Right ventricle myocardium inferior (tissue), 1 donor: ENCODE measurements at places on chromosomes 2 and 18.

GRCh38 chr18:59966913-59967312 lies 67.1 kb downstream of the PMAIP1 start:
- DNase-seq, result no peak

- DNase-seq, result no peak
Observed at GRCh38 chr2:97840198-97840597, 126.8 kb downstream of the ZAP70 start.

DNA sequence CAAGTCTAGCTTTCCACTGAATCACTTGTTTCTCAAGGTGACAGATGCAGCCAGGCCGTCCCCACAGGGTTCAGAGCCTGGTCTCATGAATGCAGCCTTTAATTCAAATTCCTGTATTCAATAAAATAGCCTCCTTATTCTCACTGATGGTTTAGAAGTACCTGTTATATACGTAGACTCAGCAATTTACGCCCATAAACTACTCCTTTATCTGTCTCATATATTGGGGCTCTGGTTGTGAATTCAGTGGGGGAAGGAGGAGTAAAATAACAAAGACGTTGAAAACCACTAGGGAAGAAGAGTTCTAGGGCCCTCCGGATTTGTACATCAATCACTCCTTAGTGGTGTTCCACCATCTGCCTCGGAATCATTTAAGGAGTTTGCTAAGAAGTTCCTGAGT lies 1.7 kb downstream of the OBSL1 start:
- DNase-seq, result no peak

- no peak for DNase-seq
Observed at GRCh38 chr2:217154923-217155322, 295.1 kb upstream of the TNP1 start.

- no peak for DNase-seq
Observed at GRCh38 chr2:38690499-38691420, 24.8 kb downstream of the GALM start.

DNA sequence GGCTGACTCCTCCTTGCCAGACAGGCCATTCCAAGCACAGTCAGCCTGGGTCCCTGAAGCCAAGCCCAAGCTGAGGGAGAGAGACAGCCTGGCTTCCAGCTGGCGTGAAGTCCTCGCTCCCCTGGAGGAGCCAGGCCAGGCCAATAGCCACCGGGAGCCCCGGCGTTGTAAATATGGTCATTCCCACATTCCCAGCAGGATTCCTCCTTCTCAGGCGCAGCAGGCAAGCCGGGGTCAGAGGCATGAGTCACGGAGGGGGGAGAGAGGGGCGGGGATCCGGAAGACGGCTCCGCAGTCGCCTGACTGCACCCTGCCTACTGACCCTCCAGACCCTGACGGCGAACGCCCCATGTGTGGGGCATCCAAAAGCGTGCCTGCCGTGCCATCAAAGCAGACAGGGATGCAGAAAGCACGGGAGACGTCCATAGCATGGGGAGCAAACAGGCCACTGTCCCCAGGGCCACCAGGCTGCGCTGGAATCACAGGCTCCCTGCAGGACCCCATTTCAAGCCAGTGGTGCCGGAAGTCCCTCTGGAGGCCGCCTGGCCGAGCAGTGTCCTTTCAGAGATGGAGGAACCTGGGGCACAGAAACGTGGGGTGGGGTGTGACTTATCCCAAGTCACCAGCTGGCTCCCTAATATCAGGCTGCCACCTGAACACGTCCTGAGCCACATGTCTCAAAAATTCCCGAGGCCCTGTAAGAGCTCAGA lies 48.2 kb downstream of the TWIST2 start:
- peak; percentile 85 for DNase-seq

DNA sequence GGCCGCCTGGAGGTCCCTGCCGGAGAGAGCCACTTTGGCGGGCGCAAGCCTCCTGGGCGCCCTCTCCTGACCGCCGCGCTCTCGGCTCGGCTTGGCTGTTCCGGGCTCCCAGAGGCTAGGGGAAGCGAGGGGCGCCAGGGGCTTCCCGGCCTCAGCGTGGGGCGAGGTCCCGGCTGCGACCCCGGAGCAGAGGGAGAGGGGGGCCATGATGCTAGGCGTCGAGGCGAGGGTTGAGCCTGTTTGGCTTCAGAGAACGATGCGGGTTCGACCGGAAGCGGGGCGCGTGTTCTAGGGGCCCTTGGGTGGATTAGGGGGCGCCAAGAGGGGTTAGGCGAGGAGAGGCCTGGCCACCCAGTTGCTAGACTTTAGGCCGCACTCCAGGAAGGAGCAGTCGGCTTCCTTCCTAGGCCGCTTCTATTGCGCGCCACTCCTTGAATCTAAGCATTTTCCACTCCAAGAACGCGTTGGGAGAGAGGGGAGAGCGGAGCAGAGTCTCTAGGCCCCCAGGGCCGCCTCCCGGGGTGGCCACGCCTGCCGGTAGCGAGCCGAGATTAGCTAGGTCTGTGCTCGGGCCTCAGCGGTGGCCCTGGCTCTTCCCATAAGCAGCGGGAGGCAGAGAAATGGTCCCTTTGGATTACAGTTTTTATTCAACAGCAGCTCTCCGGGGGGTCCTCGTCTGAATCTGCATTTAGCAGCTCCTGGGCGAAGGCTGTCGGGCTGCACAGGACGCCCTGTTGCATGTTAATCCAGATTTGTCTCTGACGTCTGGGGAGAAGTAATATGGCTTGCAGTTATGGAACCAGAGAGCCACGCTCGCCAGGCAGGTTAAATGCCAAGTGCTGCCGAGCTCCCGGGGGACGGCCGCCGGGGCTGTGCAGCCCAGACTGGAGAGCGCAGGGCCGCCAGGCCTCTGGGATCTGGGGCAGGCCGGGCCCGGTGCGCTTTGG lies 11.3 kb downstream of the MEIS1 start:
- DNase-seq, result peak; percentile 76

- no peak for DNase-seq
Observed at GRCh38 chr2:51706220-51706619, 674.3 kb upstream of the NRXN1 start.

- no peak for DNase-seq
Observed at GRCh38 chr2:180707884-180708205, 272.6 kb upstream of the UBE2E3 start.

GRCh38 chr2:147632198-147632597 lies 212.6 kb upstream of the ACVR2A start:
- no peak for DNase-seq

DNA sequence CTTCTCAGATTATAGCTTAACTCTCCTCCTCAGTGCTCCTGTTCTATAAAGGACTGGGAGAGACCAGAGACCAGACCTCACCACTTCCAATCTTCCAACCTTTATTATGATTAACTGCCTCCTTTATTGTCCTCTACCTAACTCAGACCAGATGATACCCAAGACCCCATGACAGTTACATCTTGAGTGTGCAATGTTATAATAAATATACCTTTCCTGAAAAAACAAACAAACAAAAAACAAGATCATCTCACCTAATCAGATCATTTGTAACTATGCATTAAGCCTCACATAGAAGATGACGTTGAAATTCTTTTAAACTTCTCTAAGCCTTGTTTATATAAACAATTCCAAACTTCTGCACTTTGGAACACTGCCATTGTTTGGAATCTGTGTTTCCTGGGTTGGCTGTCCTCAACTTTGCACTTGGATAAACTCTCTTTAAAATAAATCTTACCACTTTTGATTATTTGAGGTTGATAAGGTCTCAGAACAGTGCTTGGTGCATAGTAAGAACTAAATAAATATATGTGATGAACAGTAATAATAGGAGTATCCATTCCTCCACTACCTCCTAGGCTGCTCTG lies 342.7 kb downstream of the TDRD15 start:
- no peak for DNase-seq

- DNase-seq, result no peak
Observed at GRCh38 chr2:157948856-157949255, 72.7 kb upstream of the ACVR1 start.
